H9 (cell line): ENCODE measurements at places on chromosomes 4 and X.

DNA sequence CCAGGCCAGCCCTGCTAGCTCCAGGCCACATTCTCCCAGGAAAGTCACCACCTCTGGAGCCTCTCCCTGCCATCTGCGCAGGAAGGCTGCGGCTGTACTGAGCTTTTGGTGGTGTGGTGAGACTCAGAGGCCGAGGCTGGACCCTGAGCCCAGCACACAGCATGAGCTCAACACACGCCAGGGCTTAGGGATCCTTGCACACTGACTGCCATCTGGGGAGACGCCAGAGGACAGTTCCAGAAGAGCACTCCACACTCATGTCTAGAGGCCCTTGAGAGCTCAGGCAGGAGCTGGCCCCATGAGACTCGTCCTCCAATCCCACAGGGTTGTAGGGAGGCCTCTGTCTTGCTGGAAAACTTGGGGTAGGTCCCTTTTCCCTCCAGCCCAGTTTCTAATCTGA is 40.6 kb downstream of the ABLIM2 start:
- no peak for DNase-seq

GRCh38 chrX:56788717-56789122 is 59.7 kb downstream of the NBDY start:
- no peak for DNase-seq

- peak; percentile 39 for DNase-seq
These were observed 9.2 kb downstream of the VSIG4 start for GRCh38 chrX:66030505-66031317.

DNA sequence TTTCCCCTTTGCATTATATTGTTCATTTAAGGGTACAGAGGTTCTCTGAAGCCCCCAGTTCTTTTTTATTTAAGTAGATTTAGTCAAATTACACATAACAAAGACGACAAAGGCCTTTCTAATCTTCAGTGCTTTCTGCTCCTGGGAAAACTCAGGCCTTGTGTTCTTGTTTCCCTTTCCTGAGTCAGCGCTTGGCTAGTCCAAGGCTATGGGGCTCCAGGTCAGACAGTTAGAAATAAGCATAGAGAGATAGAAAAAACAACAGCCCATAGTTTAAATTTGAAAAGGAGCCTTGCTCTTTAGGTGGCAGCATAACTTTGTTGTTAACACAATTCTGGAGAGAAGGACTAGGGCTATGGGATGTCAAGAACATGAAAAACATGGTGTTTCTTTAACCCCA is 97.3 kb downstream of the PPP1R2C start:
- peak; percentile 53 for DNase-seq

GRCh38 chr4:75244325-75244724 is 269.9 kb downstream of the RCHY1 start:
- DNase-seq = no peak
